ENCODE measurements at places on chromosomes 5 and 9.
A peak's percentile ranks its signal among the peaks of the same experiment; 100 is the strongest.

GRCh38 chr9:135440620-135441019, 39.0 kb upstream of the PPP1R26 start:
- peak; percentile 20 for DNase-seq

- DNase-seq: no peak
Observed at GRCh38 chr9:84669288-84670137, at the start of gene NTRK2. TSS of gene NTRK2 (plus strand) at chr9:84669729. CDS start at chr9:84670749, 1,020 bp downstream.

- DNase-seq: no peak
Observed at GRCh38 chr9:16282216-16282615, 588.3 kb downstream of the BNC2 start.

GRCh38 chr9:18683312-18683711, 209.4 kb downstream of the ADAMTSL1 start:
- no peak for DNase-seq

DNA sequence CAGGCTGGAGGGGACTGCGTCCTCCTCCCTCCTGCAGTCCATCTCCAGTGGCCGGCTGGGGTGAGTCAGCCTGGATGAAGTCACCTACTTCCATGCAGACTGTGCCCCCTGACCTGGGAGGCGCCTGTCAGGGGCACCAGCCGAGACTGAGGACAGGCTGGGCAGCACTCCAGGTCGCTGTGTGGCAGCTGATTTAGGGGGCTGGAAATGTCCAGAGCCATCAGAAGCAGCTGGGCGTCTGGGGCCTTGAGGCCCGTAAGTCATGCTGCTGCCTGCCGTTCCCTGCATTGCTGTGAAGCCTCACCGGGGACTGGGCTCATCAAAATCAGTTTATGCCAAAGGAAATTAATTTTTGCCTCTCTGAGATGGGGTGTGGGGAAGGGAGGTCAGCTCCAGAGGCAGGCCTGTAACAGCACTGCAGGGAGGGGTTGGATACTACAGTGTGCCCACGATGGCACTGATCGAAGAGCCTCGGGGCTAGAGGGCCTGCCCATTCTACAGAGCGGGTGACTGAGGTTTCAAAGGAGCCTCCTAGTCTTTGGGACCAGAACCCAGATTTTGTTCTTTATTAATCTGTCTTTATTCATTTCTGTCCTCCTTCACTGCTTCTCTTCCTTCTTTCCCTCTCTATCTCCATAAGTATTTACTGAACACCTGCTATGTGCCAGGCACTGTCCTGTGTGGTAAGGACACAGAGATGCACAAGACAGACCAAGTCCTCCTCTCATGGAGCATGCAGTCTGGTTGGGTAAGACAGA, 70.4 kb upstream of the PSD2 start:
- DNase-seq: no peak
